Activated CD8-positive, alpha-beta memory T cell treated with anti-CD3 and anti-CD28 coated beads, Interleukin-2, amount 10 ng/mL, durations not matched to agents 7 days and 5 days (primary cell): ENCODE measurements at places on chromosomes 12 and 14. TPM values are rescaled to one million over a fixed set of nuclear protein-coding genes. Genes with fewer than 3 reads are reported as not detected.

- no peak for DNase-seq
These were observed 127.0 kb downstream of the ADCK1 start for GRCh38 chr14:77926942-77927341.

DNA sequence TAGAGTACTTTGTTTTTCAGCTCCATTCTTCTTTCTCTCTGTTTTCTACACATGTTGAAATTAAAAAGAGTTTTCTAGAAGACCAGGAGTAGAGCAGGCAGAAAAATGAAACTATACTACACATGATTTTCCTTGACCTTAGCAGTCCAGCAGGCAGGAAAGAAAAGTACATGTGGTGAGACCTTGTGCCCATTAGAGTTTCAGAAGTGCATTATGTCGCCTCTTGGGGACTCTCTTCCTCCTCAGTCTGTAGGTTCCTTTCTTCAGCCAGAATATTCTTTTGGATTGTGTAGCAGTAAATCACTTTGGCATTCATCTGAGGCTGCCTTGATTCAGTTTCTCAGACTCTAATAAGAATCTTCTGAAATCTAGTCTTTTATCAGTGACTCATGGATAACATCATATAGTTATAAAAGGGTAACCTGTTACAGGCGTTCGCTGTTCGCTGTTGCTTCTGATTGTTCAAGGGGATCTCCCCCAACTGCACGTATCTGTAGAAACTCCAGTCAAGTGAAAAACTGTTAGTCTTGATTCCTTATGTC lies 161.8 kb downstream of the ANO4 start:
- no peak for DNase-seq

Gene RNFT2
- total RNA-seq, result 8.9 TPM

Gene KRT78
- not detected for total RNA-seq
